NCI-H748 treated with DMSO at 0.1 percent for 48 hours (cell line): ENCODE measurements at places on chromosomes 6 and 20.
A peak's percentile ranks its signal among the peaks of the same experiment; 100 is the strongest.

GRCh38 chr6:143149771-143150170 lies 89.1 kb downstream of the AIG1 start:
- DNase-seq, result no peak

GRCh38 chr6:470051-470900 lies 78.7 kb downstream of the IRF4 start:
- no peak for DNase-seq

- DNase-seq, result no peak
Measured at GRCh38 chr6:93453956-93454355, 34.6 kb upstream of the EPHA7 start.

DNA sequence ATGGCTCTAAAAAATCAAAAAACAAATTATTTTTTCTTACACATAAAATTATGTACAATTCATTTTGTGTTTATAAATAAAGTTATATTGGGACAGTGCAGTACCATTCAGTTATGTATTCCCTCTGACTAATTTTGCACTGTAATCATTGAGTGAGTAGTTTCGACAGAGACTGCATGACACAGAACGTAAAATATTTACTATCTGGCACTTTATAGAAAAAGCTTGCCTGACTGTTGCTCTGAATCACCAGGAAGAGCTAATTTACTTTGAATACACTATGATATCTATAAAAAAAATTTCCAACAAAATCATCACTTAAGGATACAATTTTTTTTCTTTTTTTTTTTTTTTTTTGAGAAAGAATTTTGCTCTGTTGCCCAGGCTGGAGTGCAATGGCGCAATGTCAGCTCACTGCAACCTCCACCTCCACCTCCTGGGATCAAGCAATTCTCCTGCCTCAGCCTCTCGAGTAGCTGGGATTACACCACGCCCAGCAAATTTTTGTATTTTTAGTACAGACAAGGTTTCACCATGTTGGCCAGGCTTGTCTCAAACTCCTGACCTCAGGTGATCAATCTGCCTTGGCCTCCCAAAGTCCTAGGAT lies 11.0 kb upstream of the KHDC1L start:
- DNase-seq, result no peak

GRCh38 chr6:21158873-21159272 lies 434.7 kb upstream of the SOX4 start:
- no peak for DNase-seq

DNA sequence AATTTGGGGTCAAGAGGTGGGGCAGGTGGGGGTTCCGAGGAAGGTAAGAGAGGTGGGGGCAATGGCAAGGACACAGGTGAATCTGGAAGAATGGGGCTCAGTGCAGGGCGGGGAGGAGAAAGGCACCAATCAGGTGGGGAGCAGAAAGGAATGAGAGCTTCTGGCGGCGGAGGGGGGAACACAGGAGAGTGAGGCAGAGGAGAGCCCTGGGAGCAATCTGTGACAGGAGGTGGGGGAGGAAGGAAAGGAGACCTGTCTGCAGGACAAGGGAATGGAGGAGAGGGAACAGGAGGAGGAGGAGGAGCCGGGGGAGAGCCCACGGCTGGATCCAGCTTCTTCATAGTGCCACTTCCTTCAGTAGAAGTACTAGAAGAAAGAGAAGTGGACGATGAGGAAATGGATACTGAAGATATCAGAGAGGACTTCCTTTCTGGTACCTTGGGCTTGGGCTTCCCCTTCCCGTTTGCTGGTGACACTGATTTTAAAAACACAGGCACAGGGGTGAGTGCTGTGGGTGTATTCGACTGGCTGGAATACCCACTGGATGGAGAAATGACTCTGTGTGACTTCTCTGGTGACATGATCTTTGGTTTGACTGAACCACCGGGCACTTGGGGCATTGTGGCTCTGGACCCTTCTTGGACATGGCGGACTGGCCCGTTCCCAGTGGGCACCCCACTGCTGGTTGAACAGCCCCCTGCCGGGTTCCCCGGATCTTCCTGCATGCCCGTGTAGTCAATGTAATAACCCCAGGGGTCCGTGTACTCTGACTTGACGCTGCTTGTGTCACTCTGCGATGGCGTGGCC lies 27.4 kb downstream of the HEBP2 start:
- DNase-seq, result no peak

DNA sequence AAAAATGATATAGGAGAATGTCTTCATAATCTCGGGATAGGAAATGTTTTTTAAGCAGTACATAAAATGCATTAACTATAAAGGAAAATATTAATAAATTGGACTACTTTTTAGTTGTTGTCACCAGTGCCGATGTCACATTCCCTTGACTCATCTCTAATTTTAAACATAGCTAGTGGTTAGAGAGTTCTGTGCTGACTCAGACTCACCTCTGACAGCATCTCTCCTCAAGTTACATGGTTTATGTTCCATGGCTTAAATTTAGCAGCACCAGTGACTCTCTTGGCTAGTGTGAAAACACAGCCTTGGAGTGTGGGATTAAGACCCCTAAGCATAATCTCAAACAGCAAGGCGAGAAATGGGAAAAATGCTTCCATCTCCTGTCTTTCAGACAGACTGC lies 311.8 kb upstream of the MMS22L start:
- no peak for DNase-seq

DNA sequence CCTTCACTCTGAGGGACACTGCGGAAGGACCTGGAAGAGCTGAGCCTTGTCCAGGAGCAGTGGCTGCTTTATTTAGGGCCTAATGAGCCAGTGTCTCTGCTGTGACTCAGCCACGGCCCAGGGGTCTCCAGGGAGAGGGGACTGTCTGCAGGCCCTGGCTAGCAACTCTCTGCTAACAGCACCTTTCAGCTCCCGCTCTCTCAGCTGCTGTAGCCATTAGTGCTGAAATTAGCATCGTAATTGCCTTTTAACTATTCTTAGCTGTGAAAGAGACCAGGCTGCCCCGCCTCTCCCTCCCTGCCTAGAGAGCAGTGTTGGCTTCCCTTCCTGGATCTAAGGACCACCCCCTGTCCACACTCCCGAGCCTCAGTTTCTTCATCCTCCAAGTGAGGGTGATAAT lies 53.1 kb upstream of the SLC32A1 start:
- no peak for DNase-seq

DNA sequence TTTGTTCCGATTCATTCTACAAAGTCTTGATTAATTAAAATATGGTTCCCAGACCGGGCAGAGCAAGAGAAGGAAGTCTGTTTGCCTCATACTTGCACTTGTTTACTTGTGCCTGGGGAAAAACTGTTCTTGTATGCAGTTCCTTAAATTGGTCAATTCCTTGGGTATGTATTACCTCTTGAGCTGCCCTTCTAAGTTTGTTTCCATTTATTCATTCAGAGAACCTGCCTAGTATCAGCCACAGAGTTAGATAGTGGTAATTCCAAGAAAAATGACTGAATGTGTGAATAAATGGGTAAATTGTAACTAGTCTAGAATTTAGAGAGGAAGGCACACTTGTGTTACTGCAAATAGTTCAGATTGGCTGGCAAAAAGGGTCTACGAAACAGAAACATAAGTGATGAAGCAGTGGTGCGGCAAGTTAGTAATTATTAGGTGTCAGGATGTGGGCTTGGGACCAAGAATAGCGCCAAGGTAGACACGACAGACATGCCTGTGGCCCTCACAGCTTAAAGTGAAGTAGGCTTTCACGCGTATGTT lies 525 bp upstream of the MAK start:
- no peak for DNase-seq

- no peak for DNase-seq
Measured at GRCh38 chr20:43009532-43009931, 180.2 kb downstream of the PTPRT start.

DNA sequence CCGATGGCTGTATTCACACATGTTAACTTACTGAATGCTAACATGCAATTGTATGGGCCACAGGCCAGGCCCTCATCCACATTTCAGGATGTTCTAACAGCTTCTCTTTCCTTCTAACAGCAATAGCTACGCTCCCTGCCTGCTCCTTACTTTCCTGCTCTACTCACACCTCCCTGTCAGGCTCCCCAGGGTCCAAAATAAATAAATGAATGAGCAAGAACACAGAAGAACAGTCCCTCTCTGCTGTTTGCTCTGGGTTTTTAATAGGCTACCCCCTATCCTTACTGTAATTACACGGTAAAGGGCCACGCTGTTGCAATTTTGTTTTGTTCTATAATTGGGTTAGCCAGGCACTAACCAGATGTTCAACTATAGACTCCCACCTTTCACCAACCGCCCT lies 135.6 kb downstream of the GMDS start:
- peak; percentile 98 for DNase-seq

DNA sequence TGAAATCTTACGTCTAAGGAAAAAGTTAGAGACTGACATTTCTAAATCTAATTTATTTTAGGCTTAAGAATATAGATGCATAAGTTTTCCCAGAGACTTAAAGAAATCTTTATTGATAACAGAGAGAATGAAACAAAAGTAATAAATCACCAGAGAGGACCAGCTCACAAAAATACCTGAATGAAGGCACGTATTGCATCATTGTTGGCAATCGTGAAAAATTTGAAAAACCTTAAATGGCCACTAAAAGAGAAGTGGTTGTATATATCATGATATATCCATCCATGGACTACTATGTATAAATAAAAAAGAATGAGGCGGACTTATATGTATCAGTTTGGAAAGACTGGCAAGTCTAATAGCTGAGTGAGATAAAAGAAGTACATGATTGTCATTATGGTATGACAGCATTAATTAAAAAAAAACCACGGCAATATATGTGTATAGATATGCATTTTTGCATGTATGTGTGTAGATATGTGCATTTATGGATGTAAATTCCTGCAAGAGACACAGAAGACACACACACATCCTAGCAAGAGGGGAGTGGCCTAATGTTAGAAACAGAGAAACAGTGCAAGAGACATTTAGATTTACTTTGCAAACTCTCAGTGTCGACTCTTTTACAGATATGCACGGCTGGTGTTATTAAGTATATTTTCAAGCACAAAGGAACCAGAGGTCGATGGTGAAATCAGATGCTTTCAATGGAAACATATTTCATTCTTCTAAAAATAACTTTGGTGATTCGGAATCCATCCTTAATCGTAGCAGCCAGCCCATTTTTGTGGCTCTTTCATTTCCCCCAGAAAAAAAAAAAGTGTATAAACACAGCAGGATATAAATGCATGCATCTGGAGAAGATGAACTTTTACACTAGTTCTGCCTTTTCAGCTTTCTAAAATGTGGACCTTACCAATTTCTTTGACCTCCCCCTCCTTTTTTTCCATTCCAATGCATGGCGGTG lies 156.1 kb upstream of the SALL4 start:
- DNase-seq, result no peak

GRCh38 chr6:159952289-159953005 lies 16.4 kb upstream of the IGF2R start:
- DNase-seq, result no peak

DNA sequence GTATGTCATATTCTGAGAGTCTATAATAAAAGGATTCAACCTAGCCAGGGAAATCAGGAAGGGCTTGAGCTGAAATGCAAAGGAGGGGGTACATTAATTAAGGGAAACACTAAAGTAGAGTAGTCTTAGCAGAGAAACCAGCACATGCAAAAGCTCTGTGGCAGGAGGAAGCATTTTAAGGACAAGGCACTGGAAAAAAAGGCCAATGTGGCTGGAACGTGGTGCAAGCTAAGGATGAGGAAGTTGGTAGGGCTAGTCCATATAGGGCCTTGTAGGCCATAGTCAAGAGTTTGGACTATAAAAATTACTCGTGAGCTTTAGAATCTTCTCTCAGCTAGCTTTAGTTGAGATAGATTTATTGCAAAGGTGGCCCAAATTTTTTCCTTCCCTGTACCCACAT lies 75.2 kb upstream of the TOP1 start:
- DNase-seq, result no peak

DNA sequence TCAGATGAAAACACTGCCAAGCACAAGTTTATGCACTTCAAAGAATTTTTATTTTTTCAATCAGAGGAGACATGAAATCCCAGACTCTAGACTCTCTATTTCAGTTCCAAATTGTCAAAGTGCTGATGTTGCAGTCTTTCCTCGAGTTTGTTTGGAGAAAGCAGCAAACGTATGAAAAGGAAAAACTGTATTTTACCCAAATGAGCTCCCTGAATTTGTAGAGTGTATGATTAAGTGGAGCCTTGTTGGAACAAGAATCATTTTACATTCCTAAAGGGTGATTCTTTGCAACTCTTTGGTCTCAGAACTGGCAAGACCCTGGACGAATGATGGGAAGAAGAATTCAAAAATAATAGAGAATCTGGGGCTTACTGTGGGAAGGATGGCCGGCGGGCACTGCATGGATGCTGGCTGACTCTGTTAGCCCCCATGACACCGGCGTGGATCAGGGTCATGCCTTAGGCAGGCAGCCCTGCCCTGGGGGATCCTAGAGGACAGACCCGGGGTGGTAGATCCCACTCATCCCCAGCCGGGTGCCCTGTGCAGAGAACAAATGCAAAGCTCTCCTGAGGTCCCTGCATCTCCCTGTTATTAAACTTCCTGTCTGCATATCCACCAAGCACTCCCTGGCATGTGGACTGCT lies 207.4 kb downstream of the FNDC1 start:
- no peak for DNase-seq

- DNase-seq, result peak; percentile 73
Measured at GRCh38 chr6:143513410-143513809, 1.9 kb upstream of the FUCA2 start.

DNA sequence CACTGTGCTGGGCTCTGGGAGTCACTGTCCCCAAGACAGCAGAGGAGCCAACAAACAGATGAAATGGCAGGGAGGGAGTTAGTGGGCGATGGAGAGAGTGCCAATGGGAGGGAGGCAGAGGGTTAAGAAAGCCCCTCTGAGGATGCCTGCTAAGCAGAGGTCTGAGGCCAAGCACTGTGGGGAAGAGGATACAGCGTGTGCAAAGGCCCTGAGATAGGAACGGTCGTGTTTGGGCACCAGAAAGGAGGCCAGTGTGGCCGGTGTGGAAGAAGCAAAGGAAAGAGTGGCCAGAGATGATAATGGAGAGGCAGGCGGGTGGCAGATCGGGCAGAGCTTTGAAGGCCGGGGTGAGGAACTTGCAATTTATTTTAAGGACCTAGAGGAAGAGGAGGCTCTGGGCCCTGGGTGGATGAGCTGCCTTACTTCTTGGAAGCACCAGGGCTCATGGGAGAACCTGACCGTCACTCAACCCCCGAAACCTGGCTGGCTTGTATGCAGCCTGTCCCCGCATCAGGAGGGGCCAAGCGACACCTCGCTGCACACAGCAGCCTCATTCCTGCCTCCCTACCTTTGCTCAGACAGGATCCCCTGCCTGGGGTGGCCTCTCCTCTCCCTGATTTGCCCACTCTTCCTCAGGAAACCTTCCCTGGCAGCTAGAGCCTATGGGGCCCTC lies 73.0 kb downstream of the KCNB1 start:
- DNase-seq, result no peak

DNA sequence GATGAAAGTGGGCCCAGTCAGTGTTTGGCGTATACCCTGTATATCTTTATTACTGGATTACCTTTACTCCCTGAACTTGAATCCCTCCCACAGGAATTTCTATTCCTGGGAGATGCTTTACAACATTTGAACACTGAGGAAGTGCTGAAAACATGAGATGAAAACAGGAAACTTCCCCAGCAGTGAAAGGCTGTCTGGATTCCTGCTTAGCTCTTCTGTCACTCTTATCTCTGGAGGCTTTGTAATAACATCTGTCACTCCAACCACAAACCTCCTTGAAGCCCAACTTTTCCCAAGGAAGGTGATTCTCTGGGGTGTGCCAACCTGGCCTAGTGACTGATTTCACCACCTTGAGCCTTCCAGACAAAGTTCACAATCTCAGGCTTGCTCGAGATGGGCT lies 264.5 kb upstream of the BMP2 start:
- no peak for DNase-seq
